CD4-positive, alpha-beta T cell treated with Interleukin-6 for 4 hours (primary cell): ENCODE measurements at places on chromosomes 13 and 19.

DNA sequence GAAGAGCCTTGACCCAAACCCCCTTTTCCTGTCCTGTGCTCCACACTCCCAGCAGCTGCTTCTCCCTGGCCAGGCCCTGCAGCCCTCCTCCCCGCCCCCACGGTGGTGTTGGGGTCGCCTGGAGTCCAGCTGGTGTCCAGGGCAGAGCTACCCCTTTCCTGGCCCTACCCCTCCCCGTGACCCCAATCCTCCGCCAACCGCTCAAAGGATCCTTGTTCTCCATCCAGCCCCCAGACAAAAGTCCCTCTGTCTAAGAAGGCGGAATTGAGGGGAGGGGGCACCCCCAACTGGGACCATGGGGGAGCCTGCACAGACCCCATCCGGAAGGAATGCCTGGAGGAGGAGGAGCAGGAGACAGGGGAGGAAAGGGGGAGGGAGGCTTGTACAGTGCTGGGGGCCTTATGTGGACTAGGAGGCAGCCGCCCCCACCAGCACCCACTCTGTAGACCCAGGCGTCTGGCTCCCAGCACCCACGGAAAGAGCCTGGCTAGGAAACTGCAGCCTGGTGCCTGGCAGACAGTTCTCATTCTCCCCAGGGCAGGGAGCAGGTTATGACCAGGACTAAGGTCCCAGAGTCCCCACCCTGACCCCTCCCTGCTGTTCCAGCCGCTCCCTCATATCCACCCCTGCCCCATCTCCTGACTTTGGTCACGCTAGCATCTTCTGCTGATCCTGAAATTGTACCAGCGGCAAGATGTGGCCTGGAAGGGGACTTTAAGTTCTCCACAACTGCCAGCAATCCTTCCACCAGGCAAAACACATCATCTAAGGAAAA lies at the start of gene FXYD3:
Gene FXYD3, plus strand, starts transcription at position 647 of the 775 bp plus-strand sequence. CDS start 3,554 bp downstream, outside the sequence.
- DNase-seq = no peak

GRCh38 chr13:20363172-20363571 lies 131.1 kb upstream of the GJB6 start:
- no peak for DNase-seq

DNA sequence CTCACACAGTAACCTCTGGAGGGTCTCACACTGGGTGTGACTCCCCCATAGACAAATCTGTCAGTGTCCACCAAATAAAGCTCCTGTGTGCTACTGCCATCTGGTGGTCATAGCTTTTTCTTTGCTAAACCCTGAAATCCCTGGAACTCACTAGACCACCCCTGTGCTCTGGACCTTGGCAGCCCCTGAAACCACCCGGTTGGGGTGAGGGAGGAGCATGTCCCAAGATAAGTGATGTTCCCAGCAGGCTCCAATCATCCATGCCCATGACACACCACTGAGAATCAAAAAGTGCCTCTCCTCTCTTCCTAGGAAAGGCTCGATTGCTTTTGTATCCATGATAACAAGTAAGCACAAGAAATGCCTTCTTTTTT lies 6.5 kb upstream of the HSD17B14 start:
- peak; percentile 65 for DNase-seq

- no peak for DNase-seq
These were observed 126.6 kb downstream of the HS6ST3 start for GRCh38 chr13:96216543-96216942.

- DNase-seq = peak; percentile 47
These were observed 18.5 kb upstream of the POP4 start for GRCh38 chr19:29587518-29587986.

GRCh38 chr19:19421299-19421696 lies 15.8 kb downstream of the GATAD2A start:
- no peak for DNase-seq

GRCh38 chr13:55728247-55728646 lies 1412.5 kb upstream of the PRR20A start:
- DNase-seq = no peak

DNA sequence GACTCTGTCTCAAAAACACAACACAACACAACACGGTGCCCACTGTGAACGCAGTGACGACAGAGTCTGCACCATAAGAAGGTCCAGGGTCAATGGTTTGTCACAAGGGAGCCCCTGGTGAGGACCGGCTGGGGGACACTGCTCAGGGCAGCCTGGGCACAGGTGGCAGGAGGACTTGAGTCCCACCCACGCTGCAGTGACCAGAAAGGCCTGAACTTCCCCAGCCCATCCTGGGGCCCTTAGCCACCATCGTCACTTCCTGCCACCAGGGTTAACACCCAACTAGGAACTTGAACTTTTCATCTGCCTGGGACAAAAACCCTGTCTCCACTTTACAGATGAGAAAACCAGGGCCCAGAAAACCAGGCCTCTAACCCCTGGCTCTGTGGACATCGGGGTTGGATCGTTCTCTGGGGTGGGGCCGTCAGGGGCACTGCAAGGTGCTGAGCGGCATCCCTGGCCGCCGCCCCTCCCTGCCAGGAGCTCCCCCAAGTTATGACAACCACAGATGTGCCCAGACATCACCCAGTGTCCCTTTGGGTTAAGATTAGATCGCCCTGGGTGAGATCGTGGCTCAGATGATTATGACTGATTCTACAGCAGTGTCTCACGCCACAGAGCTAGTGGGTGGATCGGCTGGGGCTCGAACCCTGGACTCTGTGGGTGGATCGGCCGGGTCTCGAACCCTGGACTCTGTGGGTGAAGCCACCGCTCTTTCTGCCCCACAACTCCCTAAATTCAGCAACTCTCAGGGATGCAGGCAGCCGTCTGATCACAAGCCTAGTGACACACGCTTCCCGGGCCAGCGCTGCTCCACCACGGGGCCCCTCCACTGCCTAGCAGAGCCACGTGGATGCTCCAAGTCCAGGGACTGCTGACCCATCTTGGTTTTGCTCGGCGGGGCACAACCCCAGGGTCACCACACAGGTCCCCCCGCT lies 14.0 kb downstream of the MOB3A start:
- peak; percentile 56 for DNase-seq

DNA sequence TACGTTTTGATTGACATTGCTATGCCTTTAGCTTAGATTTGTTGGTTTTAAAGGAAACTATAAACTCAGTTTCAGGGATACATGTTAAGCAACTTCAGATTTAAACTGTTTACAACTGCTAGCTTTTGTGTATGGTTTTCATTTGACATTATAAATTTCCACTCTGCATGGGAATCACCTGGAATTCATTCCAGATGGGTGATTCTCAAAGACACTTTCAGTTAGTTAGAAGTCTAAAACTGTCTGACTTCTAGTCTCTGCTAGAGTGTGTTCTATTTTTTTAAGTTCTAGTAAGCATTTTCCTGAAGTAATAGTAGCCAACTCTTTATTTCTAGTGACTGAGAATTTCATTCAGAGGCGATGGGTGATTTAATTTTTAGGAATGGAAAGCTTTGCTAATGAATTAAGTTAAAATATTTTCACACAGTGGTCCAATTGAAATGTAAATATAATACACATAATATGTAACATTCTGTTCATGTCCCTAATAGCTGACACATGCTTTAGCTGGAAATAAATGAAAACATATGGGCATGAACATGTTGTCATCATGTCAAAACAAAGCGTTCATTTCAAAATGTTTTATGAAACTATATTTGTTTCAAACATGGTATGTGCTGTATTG lies 58.3 kb upstream of the CSNK1A1L start:
- no peak for DNase-seq

DNA sequence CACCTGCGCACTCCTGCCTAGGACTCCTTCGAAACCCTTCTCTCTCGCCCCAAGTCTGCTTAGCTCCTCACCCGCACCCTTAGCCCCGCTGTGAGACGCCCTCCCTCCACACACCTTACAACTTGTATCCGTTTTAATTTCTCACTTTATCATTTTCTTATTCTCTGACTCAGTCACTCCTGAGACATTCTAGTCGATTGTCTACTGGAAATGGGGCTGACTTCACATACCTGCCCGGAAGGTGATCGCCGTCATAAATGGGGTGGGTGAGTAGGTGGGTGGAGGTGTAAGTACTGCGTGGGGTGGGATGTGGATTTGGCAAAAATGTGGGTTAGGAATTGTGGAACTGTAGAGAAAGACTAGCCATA lies 714 bp downstream of the NDFIP2 start:
- peak; percentile 55 for DNase-seq

DNA sequence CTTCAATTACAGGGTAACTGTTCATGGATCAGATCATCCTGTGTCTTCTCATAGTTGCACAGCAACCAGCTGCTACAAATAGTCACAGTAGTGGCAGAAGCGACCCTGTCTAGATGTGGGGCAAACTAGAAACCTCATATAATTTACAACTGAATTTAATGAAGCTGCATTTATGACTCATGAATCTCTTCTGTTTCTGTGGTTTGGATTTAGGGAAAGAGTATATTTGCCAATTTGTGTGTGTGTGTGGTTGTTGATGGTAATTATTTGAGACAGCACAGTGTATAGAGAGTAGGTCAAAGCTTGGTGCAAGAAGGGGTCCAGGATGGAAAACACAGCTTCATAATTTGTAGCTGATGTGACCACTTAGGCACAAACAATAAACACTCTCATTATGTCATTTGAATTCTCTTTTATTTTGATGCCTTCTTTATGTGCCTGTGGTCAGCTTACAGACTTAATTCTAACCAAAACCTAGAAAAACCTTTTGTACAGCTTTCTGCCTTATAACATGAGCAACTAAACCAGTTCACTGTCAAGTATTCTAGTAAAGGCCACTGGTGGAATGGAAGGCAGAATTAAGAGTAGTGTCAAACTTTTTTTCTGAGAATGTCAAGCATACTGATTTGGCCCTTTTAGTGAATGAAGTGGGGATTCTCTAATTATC lies 218.1 kb downstream of the TBC1D4 start:
- no peak for DNase-seq

GRCh38 chr13:95833719-95834118 lies 156.8 kb downstream of the DNAJC3 start:
- DNase-seq = no peak
